Activated T-cell treated with anti-CD3 and anti-CD28 coated beads for 24 hours (primary cell): ENCODE measurements at places on chromosomes 7 and 10.

DNA sequence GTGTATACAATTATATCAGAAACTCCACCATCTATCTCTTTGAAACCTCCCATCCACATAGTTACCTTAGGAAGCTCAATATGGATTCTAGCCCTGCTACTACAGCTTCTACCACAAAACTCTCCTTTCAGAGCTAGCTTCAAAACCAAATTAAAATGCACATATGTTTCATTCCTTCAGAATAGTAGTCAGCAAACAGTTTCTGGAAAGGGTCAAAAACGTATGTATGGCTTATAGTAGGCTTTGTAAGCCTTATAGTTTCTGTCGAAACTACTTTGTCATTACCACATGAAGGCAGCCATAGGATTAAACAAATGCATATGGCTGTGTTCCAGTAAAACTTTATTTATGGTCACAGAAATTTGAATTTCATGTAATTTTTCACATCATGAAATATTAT is 155.6 kb upstream of the LAMB4 start:
- DNase-seq, result no peak

GRCh38 chr10:122655524-122656307 is 43.9 kb downstream of the C10orf120 start:
- DNase-seq, result no peak

DNA sequence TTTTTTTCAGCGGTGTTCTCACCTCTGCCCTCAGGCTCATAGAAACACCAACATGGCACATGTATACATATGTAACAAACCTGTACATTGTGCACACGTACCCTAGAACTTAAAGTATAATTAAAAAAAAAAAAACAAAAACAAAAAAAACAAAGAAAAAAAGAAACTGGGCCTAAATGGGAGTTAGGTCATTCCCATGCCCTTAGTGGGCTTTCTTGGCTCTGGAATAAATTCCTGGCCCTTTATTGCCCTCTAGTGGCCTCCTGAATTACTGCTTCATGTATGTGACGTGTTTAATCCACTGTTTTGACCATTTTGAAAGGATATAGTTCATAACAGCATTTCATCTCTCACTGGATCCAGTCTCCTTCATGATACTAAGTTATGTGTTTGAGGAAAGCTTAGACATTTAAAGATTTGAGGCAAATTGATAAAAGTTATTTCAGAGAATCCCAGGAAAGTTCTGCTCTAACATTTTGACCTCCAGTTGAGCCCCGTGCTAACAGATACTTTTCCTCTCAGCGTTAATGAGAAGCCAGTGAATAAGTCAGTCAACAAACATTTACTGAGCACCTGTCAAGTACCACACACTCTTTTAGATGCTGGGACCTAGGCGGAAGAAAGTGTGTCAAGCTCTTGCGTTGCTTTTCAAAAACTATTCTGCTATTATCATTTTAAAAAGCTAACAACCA is 54.7 kb upstream of the SYPL1 start:
- no peak for DNase-seq

DNA sequence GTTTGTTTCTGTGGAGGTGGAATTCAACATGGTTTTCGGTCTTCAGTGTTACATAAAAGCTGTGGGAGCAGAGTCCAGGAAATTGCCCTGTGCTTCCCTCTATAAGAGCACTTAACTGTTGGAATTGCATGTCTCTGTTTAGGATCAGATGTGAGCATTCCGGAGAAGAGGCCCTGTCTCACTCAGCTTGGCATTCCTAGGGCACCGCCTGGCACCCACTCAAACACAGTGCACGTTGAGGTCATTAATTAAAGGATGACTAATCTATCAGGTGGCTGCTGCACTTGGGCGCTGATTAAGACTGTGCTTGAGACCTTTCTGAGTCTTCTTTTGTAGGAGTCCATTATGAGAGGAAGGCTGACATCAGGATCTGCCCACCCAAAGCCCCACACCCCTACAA is 82.8 kb upstream of the VIPR2 start:
- DNase-seq, result no peak

DNA sequence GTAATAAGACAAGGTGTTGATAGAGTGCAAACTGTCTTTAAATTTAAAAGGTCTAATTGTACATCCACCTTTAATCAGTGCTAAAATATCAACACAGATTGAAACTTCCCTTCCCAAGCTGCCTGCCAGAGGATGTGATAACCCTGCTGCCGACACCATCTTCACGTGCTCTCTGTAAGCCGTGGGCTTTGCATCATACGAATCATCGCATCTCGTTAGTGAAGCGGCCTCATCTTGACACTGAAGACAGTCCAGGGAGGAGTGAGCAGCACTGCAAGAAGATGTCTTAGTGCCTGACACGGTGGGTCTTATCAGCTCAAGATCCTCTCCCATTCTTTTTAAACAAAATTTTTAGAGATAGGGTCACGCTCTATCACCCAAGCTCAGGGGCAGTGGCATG is 518.8 kb downstream of the PTPRN2 start:
- no peak for DNase-seq

DNA sequence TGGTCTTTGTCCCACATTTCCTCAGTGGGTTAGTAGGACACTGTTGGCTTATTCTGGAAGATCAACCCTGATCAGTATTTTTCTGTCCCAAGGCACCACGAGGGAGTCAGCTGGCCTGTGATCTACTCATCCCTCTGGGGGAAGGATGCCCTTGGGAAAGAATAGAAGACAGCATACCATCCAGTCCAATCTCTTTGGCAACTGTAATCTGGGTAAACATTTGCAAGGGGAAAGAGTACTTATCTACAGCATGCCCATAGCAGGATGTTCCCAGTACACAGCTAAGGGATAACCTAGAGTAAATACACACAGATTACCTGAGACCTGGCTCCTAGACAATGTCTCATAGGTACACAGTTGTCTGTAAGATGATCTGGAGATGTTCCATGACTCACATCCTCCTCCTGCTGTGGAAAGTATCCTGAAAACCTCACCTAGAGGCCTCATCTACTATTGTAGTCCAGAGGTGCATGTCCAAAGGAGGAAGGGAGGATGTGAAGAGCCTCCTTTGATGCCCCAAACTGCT is 134.3 kb upstream of the VWC2 start:
- DNase-seq, result no peak

GRCh38 chr7:101816595-101817470 is 593 bp upstream of the CUX1 start:
- no peak for DNase-seq

GRCh38 chr7:99740573-99741440 is 5.8 kb upstream of the CYP3A7 start:
- no peak for DNase-seq

DNA sequence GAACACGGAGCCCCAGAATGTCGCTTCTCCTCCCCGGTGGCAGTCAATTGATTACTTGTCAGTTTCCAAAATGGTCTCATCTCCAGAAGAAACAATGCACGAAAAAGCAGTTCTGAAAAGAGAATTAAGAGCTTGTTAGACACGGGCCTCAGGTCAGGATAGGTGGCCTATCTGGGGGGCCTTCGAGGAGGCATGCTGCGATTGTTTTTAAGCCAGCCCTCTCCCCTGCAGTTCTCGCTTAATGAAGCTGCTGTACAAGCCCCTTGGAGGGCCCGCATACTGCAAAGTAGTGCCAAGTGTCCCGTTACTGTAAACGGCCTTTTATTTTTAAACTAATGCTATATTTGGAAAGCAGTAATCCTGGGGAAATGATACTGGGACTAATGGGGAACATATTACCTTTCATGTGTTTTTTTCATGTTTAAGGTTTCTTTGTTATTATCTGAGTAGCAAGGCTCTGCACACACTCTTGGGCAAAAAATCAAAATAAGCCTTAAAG is 114.8 kb upstream of the TCF7L2 start:
- DNase-seq, result no peak

DNA sequence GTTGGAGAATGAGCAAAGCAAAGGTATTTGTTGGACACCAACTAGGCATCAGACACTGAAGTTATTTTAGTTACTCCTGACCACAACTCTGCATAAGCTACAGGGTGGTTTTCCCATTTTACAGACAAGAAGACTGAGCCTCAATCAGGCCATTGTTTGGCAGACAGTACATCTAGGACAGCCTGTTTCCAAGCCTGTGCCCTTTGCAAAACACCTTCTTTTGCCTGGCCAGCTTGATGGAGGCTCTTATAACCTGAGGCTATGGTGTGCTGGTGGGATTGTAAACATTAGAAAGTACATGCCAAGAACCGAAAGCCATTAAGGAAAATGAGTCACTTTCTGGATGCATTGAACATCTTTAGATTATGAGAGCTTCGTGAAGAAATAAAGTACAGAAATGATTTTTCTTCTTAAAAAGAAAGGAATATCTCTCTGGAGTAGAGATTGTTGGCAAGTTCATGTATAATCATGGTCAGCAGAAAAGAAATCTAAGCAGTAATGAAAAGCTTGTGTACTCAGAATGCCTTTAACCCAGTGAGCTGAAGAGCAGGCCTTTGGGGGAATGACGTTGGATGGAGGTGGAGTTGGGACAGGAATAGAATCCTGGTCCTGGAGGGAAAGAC is 140.6 kb downstream of the KIAA1217 start:
- no peak for DNase-seq

DNA sequence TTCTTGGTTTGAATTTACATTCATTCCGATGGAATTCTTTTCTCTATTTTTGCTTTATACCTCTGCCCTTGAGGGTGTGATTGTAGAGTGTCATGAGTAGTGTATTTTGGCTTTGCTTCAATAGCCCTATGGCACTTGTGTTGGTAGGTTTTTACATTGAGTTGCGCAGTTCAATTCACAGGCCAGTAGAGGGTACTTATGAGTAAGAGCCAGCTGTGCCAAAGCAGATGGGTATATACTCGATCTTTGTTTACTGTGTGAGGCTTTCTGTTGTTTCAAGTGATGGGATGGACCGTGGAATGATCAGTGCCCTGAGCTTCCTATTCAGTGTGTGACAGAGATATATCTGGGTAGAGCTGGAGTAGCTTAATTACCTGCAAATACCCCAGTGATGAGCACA is 4.3 kb upstream of the AKR1C3 start:
- DNase-seq, result no peak

- DNase-seq, result no peak
Observed at GRCh38 chr7:4820405-4820966, 41.3 kb downstream of the PAPOLB start.
